ENCODE measurements at places on chromosomes 4 and X.

DNA sequence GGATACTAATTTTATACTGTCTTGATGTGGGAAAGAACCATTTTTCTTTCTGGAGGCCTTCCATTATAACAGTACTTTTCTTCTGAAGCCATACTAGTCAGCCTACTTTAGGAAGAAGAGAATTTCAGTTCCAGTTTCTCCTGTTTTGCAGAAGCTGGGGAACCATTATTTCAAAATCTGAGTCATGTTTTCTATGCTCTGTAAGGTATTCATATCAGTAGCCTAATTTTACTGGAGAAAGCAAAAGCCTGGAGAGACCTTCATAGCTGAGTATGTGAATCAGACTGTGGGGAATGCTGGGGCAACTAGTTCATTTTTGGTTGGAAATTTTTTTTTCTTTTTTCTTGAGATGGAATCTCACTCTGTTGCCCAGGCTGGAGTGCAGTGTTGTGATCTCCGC, 22.4 kb downstream of the AFF1 start:
- DNase-seq, result no peak

- DNase-seq, result no peak
Observed at GRCh38 chrX:151386838-151387459, 10.1 kb upstream of the VMA21 start.

GRCh38 chrX:16076834-16077233, 46.5 kb upstream of the GRPR start:
- DNase-seq, result no peak

GRCh38 chrX:41960142-41960541, 36.8 kb upstream of the CASK start:
- DNase-seq, result no peak

DNA sequence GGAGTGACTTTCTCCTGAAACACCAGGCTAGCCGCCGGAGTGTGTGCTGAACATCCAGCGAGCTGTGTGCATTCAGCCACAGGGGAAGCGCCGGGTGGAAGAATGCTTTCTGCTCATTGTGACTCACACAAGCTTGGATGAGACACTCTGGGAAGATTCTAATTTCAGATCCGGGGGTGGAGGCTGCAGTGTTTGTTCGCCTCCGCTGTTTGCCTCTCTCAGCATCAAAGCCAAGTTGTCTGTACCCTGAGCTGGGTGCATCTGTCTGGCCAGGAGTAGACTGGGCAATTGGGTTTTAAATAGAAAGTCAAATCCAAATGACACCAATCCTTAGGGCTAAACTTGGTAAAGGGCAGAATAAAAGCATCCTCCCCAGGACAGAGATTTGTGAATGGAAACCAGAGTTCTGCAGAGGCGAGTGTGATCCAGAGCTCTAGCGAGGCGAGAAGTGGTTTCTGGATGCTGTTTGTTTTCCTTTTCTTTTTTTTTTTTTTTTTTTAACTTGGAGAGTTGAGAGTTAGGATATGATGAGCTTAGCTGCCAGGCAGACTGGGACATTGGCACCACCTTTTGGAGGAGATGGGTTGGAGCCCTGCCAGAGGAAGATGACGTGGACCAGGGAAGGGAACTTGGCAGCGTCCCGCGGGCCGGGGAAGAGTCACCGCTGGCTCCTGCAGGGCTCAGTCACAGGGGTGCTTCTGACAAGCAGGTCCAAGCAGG, 196.0 kb upstream of the PSAPL1 start:
- DNase-seq, result no peak

- DNase-seq, result no peak
Observed at GRCh38 chr4:1002631-1003251, 8.7 kb upstream of the FGFRL1 start.

DNA sequence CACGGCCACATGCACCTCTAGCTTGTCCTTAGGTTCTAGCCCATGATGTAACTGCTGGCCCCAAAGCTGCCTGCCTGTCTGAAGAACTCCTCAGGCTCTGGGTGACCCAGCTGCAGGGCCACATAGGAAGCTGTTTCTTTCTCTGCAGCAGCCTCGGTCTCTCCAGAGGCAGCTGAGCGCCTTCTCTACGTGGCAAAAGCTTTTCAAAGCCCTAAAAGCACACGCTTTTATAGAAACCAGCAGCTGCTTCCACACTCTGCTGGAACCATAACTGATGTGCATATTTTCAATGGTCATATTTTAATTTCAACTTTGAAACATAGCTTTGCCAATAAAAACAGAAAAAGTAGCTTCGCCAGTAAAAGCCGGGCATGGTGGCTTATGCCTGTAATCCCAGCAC, 37.4 kb downstream of the FAM53A start:
- DNase-seq, result no peak

All from activated CD4-positive, alpha-beta T cell treated with anti-CD3 and anti-CD28 coated beads for 4 hours (primary cell).